ENCODE measurements at places on chromosomes 2 and 18.
A peak's percentile ranks its signal among the peaks of the same experiment; 100 is the strongest.

DNA sequence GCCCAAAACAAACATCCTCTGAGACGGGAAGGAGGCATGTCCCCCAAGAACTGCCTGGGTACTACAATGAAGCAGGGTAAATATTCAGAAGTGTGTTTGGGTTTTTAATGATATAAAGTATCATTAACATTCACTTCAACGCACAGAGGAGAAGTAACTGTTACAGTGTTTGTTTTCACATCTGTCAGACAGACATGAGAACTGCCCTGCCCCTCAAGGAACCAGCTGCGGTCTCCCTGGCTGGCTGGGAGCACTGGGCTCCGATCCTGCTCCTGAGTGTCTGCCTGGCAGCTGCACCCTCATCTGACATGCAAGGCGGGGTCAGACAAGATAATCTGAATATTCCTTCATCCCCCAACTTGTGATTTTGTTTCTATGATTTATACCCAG, 75.6 kb downstream of the MBP start:
- peak; percentile 58 for DNase-seq

DNA sequence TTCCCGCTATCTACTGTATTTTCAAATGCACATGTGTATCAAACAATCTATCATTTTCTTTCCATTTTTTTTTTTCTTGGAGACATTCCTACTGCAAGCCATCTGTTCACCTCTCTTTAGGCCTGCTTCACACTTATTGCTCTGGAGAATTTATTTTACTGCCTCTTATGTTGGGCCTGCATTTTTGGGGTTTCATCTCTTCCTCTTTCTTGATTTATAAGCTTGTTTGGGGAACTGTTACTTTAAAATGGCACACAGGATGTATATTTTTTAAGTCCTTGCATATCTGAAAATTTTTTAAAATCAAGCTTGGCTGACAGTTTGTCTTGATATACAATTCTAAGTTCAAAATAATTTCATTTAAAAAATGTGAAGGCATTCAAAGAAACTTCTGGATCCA, 3.5 kb upstream of the RAB27B start:
- DNase-seq, result peak; percentile 12

- no peak for DNase-seq
These were observed 87.3 kb downstream of the PMAIP1 start for GRCh38 chr18:59987102-59987501.

- peak; percentile 2 for DNase-seq
These were observed 82.8 kb upstream of the SEC11C start for GRCh38 chr18:59056706-59057492.

GRCh38 chr18:14026199-14026598, 106.0 kb downstream of the ZNF519 start:
- DNase-seq, result no peak

- DNase-seq, result no peak
These were observed 181.8 kb downstream of the SP3 start for GRCh38 chr2:173783382-173783781.

- DNase-seq, result no peak
These were observed 5.8 kb upstream of the RTN4 start for GRCh38 chr2:55056024-55056521.

DNA sequence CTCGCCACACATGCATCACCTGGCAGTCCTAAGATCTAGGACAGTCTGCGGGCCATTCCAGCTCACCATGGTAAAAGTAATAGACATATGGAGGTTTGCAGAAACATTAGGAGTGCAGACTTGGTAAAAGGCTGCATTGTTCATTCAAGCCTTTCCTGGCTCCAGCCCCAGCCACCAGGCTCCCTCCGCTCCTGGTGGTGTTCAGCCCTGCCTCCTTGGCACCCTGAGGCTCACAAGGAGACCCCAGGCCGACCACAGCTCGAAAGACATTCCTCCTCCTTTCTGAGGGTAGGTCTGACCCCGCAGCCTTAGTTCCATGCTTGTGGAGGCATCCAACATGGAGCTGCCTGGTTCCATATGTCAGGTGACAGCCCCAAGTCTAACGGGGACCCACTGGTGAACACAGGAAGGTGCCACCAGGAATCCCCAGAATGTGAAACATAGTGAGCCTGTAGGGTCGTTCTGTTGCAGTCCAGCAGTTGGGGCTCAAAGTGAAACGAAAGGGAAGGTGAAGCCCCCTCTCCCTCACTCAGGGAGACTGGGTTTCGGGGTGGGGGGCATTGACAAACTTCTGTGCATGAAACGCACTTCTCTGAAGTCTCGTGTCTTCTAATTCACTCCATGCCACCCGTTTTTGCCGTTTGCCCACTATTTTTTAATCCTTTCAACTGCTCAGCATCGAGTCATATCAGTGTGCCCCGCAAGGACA, 5.0 kb upstream of the SP100 start:
- no peak for DNase-seq

GRCh38 chr18:24138789-24139616, at the start of gene CABYR:
TSS of gene CABYR (plus strand) at chr18:24139062. CDS start at chr18:24143115, 4,053 bp downstream.
- DNase-seq, result peak; percentile 33

- DNase-seq, result peak; percentile 86
These were observed 40.0 kb downstream of the ICA1L start for GRCh38 chr2:202831242-202832220.

All from KBM-7 (cell line).